ENCODE measurements at places on chromosomes 6 and 20.

- DNase-seq, result no peak
These were observed 1.1 kb downstream of the USP45 start for GRCh38 chr6:99514089-99514488.

DNA sequence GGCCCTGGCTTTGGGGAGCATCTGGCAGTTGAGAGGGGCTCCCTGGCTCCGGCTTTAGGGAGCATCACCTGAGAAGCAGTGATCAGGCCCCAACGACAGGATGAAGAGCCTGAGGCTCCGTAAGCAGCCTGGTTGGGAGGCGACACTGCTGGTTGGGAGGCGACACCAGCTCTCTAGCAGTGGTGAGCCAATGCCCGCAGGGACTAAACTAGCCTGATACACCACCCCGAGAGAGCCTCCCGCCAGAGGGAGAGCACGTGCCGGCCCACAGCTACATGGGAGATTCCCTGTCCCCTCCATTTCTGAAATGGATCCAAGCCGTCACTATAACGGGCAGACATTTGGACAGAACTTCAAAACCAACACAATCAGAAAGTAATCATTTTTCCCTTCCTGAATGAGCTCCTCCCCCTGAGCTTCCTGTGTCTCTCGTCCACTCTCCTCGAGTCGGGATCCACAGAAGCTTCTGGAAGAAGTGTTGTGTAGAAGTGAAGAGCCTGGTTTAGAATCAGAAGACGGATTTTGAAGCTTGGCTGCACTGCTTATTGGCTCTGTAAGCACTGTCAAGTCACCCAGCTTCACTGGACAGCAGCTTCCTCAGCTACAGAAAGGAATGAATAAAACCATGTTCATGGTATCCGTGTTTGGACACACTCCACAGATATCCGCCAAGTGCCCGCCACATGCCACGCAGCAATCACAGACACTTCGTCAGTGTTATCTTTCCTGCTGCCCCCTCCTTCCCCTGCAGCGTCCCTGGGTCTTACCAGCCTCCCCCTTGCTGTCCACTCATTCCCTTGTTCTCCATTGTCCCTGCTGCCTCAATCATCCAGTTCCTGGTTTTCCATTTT is 199.6 kb downstream of the TTLL2 start:
- no peak for DNase-seq

DNA sequence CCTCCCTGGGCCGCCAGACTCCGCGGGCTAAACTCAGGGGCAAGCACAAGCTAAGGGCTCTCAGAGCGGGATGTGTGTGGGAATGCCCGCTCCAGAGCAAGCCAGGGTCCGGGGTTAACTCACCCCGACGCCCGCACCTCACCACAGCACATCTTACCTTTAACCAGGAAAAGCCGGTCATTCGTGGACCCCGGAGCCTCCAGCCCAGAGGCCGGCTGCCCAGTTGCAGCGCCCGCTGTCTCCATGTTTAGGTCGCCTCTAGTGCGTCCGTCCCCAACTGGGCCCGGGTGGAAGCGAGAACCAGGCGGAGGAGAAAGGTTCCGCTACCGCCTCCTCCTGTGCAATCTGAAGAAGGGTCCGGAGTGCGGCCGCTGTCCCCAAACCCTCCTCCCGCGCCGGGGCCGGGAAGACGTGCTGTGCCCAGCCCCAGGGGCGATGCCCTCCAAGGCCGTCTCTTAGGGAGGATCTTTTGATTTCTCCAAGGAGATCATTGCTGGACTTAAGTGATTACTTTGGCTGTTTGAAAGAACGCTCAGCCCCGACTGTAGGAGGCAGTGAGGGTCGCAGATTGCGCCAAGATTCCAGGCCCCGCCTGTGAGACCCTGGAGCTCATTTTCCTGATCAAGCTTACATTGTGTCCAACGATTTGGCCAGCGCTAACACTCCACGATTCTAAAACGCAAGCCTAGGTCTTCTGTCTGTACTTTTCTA is at the start of gene TMEM242:
Gene TMEM242, minus strand, starts transcription at position 265 of the 711 bp plus-strand sequence. Its CDS starts 20 bp downstream, at position 245.
- DNase-seq, result peak; percentile 93

DNA sequence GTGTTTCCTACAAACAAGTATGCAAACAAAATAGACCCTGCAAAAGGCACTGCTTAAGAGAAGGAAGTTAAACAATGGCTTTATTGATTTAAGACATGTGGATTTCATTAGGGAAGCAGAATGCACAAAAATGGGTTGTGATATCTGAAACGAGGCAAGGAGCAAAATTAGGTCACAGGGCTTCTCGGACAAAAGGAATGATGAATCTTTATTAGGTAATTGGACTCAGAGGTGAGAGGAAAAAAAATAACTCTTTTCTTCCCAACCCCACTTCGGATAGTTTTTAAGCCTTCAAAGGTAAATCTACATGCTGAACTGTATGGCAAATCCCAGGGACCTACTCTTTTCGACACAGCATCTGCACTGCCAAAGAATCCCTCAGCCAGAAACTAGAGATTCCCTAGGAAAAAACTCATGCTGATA is 183.0 kb upstream of the TAB2 start:
- DNase-seq, result no peak

DNA sequence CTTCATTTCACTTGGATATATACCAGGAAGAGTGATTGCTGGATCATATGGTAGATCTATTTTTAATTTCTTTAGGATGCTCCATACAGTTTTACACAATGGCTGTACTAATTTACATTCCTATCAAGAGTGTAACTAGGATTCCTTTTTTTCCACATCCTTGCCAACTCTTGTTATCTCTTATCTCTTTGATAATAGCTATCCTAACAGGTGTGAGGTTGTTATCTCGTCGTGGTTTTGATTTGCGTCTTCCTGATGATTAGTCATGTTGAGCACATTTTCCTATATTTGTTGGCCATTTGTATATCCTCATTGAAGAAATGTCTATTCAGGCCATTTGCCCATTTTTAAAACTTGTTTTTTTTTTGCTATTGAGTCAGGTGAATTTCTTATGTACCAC is 552.4 kb downstream of the RFPL4B start:
- DNase-seq, result no peak

- DNase-seq, result no peak
These were observed 180.5 kb downstream of the OGFRL1 start for GRCh38 chr6:71468841-71469700.

GRCh38 chr6:22019857-22020256 is 277.0 kb downstream of the PRL start:
- no peak for DNase-seq

DNA sequence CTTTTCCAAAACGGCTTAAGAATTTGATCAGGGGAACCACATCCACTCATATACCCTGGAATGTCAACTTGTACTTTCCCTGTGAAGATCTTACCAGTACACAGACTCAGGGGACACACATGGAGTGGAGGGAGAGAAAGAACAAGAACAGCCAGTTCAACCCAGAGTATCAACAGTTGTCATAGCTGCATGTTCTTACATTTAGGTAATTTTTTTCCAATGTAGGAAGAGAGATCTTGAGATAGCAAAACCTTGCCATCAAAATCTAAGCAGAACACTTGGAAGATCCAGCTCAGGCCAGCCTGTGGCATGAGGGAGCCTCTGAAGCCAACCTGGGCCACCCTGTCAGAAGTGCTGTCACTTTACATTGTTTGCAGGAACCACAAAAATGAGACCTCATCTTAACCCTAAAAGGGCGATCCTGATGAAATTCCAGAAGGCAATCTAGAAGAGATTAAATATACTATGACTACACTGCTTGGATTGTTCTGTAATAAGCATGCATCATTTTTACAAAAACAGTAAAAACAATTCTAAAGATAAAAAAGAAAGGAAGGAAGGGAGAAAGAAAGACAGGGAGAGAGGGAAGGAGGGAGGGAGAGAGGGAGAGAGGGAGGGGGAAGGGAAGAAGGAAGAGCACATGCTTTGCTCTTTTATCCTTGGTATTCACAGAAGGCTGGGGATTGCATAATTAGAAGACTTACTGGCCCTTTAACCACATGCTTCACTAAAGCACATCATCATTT is 124.7 kb upstream of the TCF21 start:
- no peak for DNase-seq

- peak; percentile 40 for DNase-seq
These were observed 39.0 kb upstream of the SLCO4A1 start for GRCh38 chr20:62603021-62603906.

DNA sequence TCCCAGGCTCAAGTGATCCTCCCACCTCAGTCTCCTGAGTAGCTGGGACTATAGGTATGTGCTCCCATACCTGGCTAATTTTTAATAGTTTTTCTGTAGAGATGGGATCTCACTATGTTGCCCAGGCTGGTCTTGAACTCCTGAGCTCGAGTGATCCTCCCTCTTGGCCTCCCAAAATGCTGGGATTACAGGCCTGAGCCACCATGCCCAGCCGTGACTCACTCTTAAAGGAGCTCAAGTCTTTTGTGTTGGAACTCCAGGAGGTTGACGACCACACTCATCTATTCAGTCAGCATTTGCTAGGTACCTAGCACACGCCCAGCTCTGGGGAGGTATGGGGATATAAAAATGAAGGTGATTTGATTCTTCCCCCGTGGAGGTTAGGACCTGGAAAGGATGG is 62.8 kb downstream of the UTRN start:
- no peak for DNase-seq

GRCh38 chr6:166397849-166398248 is 15.1 kb upstream of the MPC1 start:
- DNase-seq, result no peak

GRCh38 chr20:3846378-3846739 is 275 bp upstream of the MAVS start:
- no peak for DNase-seq

DNA sequence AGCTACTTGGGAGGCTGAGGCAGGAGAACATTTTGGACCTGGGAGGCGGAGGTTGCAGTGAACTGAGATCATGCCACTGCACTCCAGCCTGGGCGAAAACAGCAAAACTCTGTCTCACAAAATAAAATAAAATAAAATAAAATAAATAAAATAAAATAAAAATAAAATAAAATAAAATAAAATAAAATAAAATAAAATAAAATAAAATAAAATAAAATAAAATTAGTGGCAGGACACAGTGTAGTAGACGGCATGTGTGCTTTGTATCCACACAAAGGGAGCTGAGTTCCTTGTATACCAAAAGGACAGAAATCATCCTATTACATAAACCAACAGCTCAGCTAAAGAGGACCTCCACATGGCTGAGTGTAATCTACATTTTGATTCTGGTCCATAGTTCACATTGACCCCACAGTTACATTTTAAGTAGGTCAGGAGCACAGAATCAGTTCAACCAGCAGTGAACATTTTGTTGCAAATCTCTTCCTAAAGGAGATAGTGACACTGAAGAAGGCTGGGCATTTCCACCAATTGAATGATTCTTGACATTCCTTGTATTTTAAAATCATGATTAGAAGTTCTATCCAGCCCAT is 91.7 kb upstream of the MAP7 start:
- DNase-seq, result no peak

DNA sequence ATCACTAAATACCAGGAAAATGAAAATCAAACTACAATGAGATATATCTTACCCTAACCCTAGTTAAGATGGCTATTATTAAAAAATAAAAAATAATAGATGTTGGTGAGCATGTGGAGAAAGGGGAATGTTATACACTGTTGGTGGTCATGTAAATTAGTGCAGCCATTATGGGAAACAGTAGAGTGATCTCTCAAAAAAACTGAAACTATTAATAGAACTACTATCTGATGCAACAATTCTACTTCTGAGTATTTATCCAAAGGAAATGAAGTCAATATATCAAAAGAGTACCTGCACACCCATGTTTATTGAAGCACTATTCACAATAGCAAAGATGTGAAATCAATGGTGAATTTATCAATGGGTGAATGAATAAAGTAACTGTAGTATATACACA is 48.6 kb downstream of the HLA-A start:
- no peak for DNase-seq

- DNase-seq, result no peak
These were observed 214.4 kb downstream of the PTPRK start for GRCh38 chr6:128305976-128306375.

DNA sequence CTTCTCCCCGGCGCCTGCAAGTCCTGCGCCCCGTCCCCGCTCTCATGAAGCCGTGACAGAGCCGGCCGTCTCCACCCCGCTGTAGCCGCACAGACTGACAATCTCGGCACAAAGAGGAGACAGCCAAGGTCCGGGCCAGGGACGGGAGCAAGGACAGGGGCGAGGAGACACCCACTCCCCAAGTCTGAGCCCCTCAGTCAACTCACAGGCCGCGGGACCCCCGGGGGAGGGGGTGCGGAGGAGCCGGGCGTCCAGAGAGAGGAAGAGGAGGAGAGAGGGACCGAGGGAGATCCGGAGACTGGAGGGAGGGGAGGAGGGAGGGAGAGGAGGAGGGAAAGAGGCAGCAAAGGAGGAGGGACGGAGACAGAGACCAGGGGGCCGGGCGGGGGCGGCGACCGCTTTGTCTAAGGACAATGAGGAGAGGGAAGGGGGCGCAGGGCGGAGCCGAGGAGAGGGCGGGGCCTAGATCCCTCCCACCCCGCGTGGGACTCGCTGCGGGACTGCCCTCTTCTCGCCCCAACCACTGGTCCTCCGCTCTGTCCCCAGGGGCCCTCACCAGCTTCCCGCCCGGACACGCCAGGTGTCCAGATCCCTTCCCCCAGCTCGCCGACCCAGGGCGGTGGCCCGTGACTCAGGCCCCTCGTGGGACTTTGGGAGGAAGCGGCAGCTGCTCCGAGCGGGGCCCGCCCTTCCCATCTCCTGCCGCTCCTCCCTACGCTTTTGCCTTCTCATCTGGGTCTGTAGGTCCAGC is 638 bp upstream of the PPP1R18 start:
- DNase-seq, result peak; percentile 85

- DNase-seq, result no peak
These were observed 706.5 kb upstream of the MAN1A1 start for GRCh38 chr6:120056085-120056484.

- no peak for DNase-seq
These were observed 166.5 kb upstream of the MMS22L start for GRCh38 chr6:97449444-97449966.

GRCh38 chr6:11754625-11755271 is 23.9 kb downstream of the ADTRP start:
- DNase-seq, result no peak

- DNase-seq, result peak; percentile 7
These were observed 59.2 kb upstream of the PIM1 start for GRCh38 chr6:37110500-37111461.

DNA sequence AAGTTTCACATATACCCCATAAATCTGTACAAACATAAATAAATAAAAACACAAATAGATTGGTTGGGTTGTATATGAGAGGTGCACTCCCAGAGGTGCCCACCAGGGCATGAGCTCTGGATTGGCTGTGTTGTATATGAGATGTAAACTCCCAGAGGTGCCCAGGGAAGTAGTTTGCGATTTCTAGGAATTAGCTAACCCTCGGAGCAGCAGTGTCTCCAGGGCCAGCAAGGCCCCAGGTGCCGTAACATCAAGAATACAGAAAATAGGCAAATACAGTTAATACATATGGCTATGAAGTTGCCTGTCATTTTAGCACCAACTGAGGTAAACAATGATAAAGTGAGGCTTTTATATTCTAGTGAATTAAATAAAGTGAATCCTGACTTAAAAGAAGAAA is 5.4 kb upstream of the GINM1 start:
- DNase-seq, result peak; percentile 11

- DNase-seq, result no peak
These were observed 61.0 kb downstream of the EDN3 start for GRCh38 chr20:59361411-59361810.

- no peak for DNase-seq
These were observed 20.2 kb downstream of the EYA2 start for GRCh38 chr20:46914789-46915379.

- DNase-seq, result no peak
These were observed 11.8 kb upstream of the FAM184A start for GRCh38 chr6:119090256-119090655.

Measured in activated naive CD4-positive, alpha-beta T cell treated with Interleukin-2 at 50 U/mL for 16 hours (primary cell).